ENCODE measurements at places on chromosomes 1 and 21.

DNA sequence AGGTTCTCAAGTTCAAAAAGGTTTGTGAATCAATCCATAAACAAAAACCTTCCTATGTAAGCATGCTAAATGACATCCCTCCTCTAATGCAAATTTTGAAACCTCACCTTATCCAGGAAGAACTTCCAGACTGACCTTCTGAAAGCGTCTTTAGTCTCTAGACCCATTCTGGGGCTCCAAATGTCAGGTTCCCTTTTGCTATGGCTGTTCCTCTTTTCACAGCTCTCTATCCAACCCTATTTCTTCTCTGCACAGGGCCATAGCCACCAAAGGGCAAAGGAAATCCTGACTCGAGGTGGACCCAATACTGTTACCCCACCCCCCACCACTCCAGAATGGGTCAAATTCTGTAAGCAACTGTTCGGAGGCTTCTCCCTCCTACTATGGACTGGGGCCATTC is 3.4 kb downstream of the ATP1A4 start:
- DNase-seq = no peak

DNA sequence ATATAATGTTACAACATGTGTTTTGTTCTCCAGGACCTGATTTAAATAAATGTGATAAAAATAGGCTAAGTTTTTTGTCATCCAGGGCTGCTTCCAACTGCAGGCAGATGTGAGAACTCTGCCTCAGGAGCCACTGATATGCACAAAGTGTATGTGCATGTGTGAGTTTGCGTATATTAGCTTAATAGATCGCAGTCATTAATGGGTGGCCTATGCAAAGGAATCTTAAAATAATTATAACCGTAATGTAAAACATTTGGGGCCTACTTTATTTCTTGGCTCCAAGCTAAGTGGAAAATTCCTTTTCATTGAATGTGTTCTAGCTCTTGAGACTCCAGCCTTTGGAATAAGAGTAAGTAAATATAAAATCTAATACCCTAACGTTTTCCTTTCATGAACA is 16.8 kb downstream of the DHX9 start:
- no peak for DNase-seq

DNA sequence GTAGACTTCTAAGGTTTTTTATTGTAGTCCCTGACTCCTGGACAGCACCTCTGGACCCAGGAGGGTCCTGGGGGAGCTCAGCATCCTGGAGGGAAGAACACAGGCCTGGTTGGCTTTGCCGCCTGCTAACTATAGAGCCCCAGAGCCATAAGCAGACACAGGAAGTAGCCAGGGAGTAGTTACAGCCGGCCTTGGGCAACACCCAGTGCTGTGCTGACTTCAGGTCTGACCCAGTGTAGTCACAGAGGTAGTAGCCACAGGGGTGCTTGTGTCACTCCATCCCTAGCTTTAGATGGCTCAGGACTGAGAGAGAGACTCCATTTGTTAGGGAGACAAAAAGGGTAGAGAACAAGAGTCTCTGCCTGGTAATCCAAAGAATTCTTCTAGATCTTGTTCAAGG is 21.9 kb downstream of the MCOLN2 start:
- no peak for DNase-seq

DNA sequence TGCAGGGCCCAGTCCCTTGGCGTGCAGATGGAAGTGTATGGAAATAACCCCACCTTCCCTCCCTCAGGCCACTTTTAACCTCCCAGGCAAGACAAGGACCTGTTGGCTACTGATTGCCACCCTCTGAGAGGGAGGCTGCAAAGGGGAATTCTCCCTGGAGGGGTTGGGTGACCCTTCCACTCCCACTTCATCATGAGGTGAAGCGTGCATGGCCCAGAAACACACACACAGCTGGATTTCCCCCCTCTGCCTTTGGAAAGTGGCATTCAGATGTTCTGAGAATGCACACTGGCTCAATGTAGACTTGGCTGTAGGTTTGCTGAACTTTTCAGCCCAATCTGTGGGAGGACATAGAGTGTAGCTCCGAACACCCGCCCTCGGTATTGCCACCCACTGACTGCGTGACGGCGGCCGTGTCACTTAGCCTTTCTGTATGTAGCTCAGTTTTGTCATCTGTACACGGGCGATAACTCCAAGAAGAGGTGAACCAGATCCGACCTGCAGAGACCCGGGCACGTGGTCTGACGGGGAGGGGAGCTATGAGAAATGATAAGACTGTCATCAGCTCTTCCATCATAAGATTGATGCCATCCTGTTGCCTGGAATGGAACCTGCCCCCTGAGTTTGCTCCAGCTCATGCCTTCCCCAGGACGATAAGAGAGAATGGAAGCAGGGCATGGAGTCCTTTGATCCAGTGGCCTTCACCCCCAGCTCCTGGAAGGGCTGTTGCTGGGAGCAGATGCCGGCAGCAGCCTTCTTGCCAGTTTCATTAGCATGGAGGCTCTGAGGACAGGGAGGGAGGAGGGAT is 19.3 kb downstream of the MIIP start:
- no peak for DNase-seq

DNA sequence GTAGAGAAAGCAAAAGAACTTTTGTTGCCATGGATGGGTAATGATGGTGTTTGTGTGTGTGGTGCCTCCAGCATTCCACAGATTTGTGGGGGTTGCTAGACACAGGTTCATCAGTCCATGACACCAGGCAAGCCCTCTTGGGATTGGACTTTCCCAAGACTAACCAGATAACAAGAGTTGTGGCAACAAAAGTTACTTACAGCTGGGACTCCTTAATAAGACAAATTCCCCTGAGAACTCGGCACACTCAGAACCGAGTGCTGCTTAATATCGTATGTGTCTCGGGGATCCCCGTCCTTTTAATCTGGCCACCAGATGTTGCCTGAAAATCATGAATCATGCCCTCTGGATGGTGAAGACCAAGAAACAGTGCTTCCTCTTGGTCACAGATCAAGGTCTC is 193.3 kb downstream of the AJAP1 start:
- no peak for DNase-seq

DNA sequence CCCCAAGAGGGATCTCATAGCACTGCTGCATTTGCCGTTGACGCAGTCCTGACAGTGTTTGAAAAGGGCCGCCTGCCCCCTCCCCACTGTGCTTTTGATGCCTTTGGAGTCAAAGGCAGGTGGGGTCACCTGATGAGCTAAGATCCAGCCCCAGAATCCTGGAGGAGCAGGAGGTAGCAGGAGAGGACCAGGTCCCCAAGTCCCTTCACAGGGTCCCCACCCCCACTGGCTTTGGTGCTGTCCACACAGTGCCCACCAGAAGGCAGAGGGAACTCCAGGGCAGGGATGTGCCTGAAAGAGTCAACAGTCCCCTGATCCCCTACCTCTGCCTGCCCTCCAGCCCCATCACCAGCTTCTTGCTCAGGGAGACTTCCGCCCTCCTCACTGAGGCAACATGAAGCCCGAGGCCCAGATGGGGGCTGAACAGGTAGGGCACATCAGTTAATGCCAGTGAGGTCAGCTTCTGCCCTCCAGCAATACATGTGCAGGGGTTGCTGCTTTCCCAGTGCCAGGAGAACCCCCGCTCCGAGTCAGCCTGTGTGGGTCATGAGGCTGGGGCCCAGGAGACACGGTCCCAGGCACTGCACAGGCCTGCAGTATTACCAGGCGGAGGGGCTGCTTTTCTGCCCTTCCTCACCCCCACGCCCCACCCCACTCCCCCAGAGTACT is 8.8 kb upstream of the KCNC4 start:
- no peak for DNase-seq
